ENCODE measurements at places on chromosomes 2 and 18. TPM values are rescaled to one million over a fixed set of nuclear protein-coding genes. Genes with fewer than 3 reads are reported as not detected.

The TRIM43 gene
- total RNA-seq = not detected

The ECEL1 gene
- total RNA-seq = not detected

The ALKAL2 gene
- total RNA-seq = not detected

The FAM237A gene
- total RNA-seq = not detected

The PDE1A gene
- total RNA-seq = not detected

The DYNC1I2 gene
- total RNA-seq = 119 TPM

The SPP2 gene
- total RNA-seq = not detected

The RBM43 gene
- total RNA-seq = 1.7 TPM

The PROC gene
- 2.7 TPM for total RNA-seq

The ABCB11 gene
- total RNA-seq = not detected

The NR4A2 gene
- 1.3 TPM for total RNA-seq

The KIAA2012 gene
- total RNA-seq = under 0.01 TPM

The VWA3B gene
- 0.66 TPM for total RNA-seq

The DPYSL5 gene
- not detected for total RNA-seq

The WDR12 gene
- total RNA-seq = 86.9 TPM

The MALL gene
- 3.2 TPM for total RNA-seq

The BABAM2 gene
- total RNA-seq = 35.0 TPM

The DGKD gene
- total RNA-seq = 9.2 TPM

The MYOM1 gene
- total RNA-seq = 0.12 TPM

The SPC25 gene
- total RNA-seq = 0.33 TPM

The CHAC2 gene
- total RNA-seq = 11.2 TPM

The SGO2 gene
- 4.9 TPM for total RNA-seq

The CGREF1 gene
- total RNA-seq = 6.8 TPM

The ACVR1C gene
- 0.83 TPM for total RNA-seq

The PAX3 gene
- total RNA-seq = not detected

The GRB14 gene
- total RNA-seq = 7.3 TPM

The ELP2 gene
- 91.4 TPM for total RNA-seq

The LRRTM4 gene
- total RNA-seq = not detected

The REG1B gene
- not detected for total RNA-seq

The ANKRD30BL gene
- total RNA-seq = not detected

The EPB41L3 gene
- not detected for total RNA-seq

The KLHL14 gene
- not detected for total RNA-seq

The CFAP53 gene
- total RNA-seq = 2.8 TPM

The TMEM247 gene
- not detected for total RNA-seq

The TMEM169 gene
- total RNA-seq = 1.8 TPM

The ZSWIM2 gene
- not detected for total RNA-seq

The PLCD4 gene
- 1.8 TPM for total RNA-seq

The RFTN2 gene
- total RNA-seq = not detected

The UGT1A5 gene
- 0.99 TPM for total RNA-seq

The SPHKAP gene
- total RNA-seq = not detected

The EFHD1 gene
- 0.61 TPM for total RNA-seq

The COL4A4 gene
- total RNA-seq = under 0.01 TPM

The POLR1A gene
- total RNA-seq = 35.7 TPM

The IGFBP5 gene
- total RNA-seq = 266 TPM

The TMEM237 gene
- total RNA-seq = 50.1 TPM

The DCAF17 gene
- total RNA-seq = 22.8 TPM

The RAB6C gene
- not detected for total RNA-seq

The CDH20 gene
- total RNA-seq = not detected

The SLC5A7 gene
- not detected for total RNA-seq

The MAP2 gene
- 10.5 TPM for total RNA-seq

The CNGA3 gene
- total RNA-seq = not detected

The SESTD1 gene
- total RNA-seq = 32.1 TPM

The MTIF2 gene
- 58.4 TPM for total RNA-seq

The ARHGAP15 gene
- not detected for total RNA-seq

The MGAT4A gene
- total RNA-seq = 4.7 TPM

The BOLL gene
- not detected for total RNA-seq

The UPP2 gene
- not detected for total RNA-seq

The ADRA2B gene
- total RNA-seq = under 0.01 TPM

The UGT1A3 gene
- 0.67 TPM for total RNA-seq
